ENCODE measurements at places on chromosomes 6 and 20. TPM values are rescaled to one million over a fixed set of nuclear protein-coding genes. Genes with fewer than 3 reads are reported as not detected.

The PTCRA gene
- total RNA-seq, result not detected

The OR5V1 gene
- total RNA-seq, result not detected

The SNAP25 gene
- 18.4 TPM for total RNA-seq

The IL17A gene
- not detected for total RNA-seq

The MAP7 gene
- 19.0 TPM for total RNA-seq

The MATN4 gene
- total RNA-seq, result 0.12 TPM

The TFEB gene
- 11.7 TPM for total RNA-seq

The DACT2 gene
- total RNA-seq, result 0.06 TPM

The ENTPD6 gene
- 182 TPM for total RNA-seq

The ADISSP gene
- total RNA-seq, result 175 TPM

The GSTA3 gene
- not detected for total RNA-seq

The ENPP1 gene
- 1.0 TPM for total RNA-seq

The TRIM15 gene
- 0.03 TPM for total RNA-seq

The CNR1 gene
- 2.4 TPM for total RNA-seq

The FOXA2 gene
- total RNA-seq, result 19.2 TPM

The GPR63 gene
- 0.50 TPM for total RNA-seq

The GPANK1 gene
- 10.1 TPM for total RNA-seq

The BTN1A1 gene
- total RNA-seq, result not detected

The PLN gene
- not detected for total RNA-seq

The CLIC5 gene
- not detected for total RNA-seq

The CFAP206 gene
- total RNA-seq, result 0.58 TPM

The PAK5 gene
- not detected for total RNA-seq

The PRL gene
- total RNA-seq, result not detected

The ELOVL2 gene
- total RNA-seq, result 6.5 TPM

The SRMS gene
- total RNA-seq, result 0.25 TPM

The NNAT gene
- total RNA-seq, result not detected
